ENCODE measurements at places on chromosomes 5 and 9. TPM values are rescaled to one million over a fixed set of nuclear protein-coding genes. Genes with fewer than 3 reads are reported as not detected.

GRCh38 chr9:32955655-32956478 is 45.6 kb downstream of the APTX start:
- no peaks in the 10 kb centered on the region for H3K4me1 ChIP-seq
- no peaks in the 10 kb centered on the region for H3K36me3 ChIP-seq
- no peak for DNase-seq
- no peaks in the 10 kb centered on the region for H3K27me3 ChIP-seq
- H3K4me3 ChIP-seq, result no peak overlapping the region

GRCh38 chr9:79565245-79565644 is 6.5 kb upstream of the TLE4 start:
- no peaks in the 10 kb centered on the region for H3K36me3 ChIP-seq
- no peak overlapping the region for H3K4me3 ChIP-seq
- peaks cover 4% of the 10 kb centered on the region for H3K4me1 ChIP-seq
- H3K27ac ChIP-seq, result no peak overlapping the region

GRCh38 chr9:120966013-120966369 is 39.4 kb upstream of the TRAF1 start:
- H3K27ac ChIP-seq, result peak overlapping the region; percentile 65
- H3K36me3 ChIP-seq, result no peaks in the 10 kb centered on the region
- no peak overlapping the region for H3K4me3 ChIP-seq
- H3K27me3 ChIP-seq, result no peaks in the 10 kb centered on the region
- H3K4me1 ChIP-seq, result no peaks in the 10 kb centered on the region

- H3K4me3 ChIP-seq, result no peak overlapping the region
- DNase-seq, result no peak
- H3K4me1 ChIP-seq, result no peaks in the 10 kb centered on the region
Measured at GRCh38 chr9:75471549-75472114, 383.3 kb downstream of the OSTF1 start.

DNA sequence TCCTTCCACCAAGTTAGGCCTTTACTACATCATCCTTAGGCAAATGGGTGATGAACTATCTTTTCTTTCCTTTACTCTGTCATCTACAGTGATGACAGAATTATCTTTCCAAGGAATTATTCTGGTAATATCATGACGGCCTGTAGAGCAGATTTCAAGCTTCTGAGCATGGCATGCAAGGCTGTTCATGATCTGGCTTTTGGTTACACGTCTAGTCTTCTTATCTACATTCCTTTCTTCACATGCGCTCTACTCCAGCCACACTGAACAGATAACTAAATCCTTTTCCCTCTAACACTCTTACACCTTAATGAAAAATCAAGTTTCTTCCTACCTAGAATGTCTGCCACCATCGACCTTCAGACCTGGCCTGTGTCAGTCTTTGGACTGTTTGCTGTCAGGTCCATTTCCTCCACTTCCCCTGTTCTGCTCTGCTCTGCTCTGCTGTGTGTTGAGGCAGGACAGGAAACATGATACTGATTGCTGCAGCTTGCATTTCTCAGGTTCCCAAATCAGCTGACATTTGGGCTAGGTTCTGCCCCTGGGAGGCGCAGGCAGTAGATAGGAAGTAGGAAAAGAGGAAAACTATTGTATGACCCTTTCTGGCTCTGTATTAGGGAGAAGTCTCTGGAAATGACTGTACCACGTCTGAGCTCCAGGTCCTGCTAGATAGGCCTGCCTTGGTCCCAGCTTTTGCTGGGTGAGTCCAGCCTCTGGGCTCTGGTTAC is 4.2 kb downstream of the SCGB3A2 start:
- H3K27me3 ChIP-seq, result no peaks in the 10 kb centered on the region
- no peak overlapping the region for H3K27ac ChIP-seq
- no peak overlapping the region for H3K4me3 ChIP-seq
- no peak for DNase-seq

DNA sequence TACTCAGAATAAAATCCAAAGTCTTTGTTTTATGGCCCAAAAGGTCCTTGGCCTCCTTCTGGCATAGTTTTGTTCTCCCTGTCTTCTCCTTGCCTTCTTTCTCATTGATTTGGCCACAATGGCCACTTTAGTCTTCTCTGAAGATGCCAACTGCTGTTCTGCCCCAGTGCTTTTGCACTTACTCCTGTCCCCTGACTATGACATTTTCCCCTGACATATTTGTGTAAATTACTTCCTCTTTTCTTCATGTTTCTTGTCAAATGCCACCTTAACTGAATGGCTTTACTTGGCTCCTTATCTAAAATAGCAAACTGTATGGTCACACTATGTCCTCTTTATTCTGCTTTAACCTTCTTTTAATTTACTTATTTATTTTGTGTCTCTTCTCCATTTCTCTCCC is 484.7 kb upstream of the ARRDC3 start:
- H3K36me3 ChIP-seq, result no peaks in the 10 kb centered on the region
- no peak for DNase-seq
- H3K4me1 ChIP-seq, result no peaks in the 10 kb centered on the region
- H3K4me3 ChIP-seq, result no peak overlapping the region
- no peaks in the 10 kb centered on the region for H3K27me3 ChIP-seq
- no peak overlapping the region for H3K27ac ChIP-seq

DNA sequence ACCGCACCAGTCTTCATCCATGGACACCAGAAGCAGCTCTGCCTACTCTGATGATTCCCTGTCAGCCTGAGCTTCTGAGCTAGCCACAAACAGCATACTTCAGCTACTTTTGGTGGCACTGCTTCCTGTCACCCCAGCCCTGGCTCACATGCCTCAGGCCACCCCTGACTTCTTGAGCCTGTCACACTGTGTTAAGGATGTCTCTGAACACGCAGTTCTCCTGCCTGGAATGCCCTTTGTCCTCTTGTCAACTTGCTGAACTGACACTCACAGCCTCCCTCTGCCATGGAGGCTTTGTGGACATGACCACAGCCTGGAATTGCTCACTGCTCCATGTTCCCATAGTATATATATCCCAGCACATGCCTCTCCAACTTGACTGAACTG is 7.2 kb downstream of the MACROH2A1 start:
- H3K4me1 ChIP-seq, result peaks cover 4% of the 10 kb centered on the region
- H3K36me3 ChIP-seq, result peaks cover 21% of the 10 kb centered on the region
- H3K27me3 ChIP-seq, result no peaks in the 10 kb centered on the region
- peak overlapping the region; percentile 73 for H3K27ac ChIP-seq
- peak; percentile 72 for DNase-seq

GRCh38 chr9:120934281-120934680 is 7.7 kb upstream of the TRAF1 start:
- no peak overlapping the region for H3K4me3 ChIP-seq
- peak overlapping the region; percentile 81 for H3K27ac ChIP-seq
- peak; percentile 58 for DNase-seq
- no peaks in the 10 kb centered on the region for H3K27me3 ChIP-seq
- peaks cover 65% of the 10 kb centered on the region for H3K4me1 ChIP-seq
- H3K36me3 ChIP-seq, result no peaks in the 10 kb centered on the region

- no peaks in the 10 kb centered on the region for H3K27me3 ChIP-seq
- no peak for DNase-seq
- H3K36me3 ChIP-seq, result no peaks in the 10 kb centered on the region
- H3K4me3 ChIP-seq, result no peak overlapping the region
- no peak overlapping the region for H3K27ac ChIP-seq
- H3K4me1 ChIP-seq, result peaks cover 31% of the 10 kb centered on the region
Measured at GRCh38 chr5:170365011-170365410, 24.2 kb downstream of the KCNMB1 start.

DNA sequence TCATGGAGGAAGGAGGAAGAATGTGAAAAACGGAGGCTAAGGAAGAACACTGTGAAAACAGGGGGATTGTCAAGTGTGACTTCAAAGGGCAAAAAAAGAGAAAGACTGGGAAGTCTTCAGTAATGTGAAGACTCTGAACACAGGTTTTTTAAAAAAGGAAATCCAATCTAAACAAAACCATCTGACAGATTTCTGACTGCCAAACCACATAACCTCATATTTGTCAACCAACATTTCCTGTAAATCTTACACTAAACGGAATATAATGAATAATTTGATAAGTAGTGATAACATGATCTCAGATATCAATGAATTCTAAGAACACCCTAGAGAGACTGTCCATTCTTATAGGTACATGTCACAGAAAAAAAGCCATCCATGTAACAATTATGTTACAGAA is 124.7 kb downstream of the FBN2 start:
- H3K36me3 ChIP-seq, result no peaks in the 10 kb centered on the region
- no peak overlapping the region for H3K27ac ChIP-seq
- DNase-seq, result no peak
- H3K4me3 ChIP-seq, result no peak overlapping the region
- H3K27me3 ChIP-seq, result no peaks in the 10 kb centered on the region

The PRDM12 gene
- not detected for total RNA-seq

The PCDHGA11 gene
- total RNA-seq, result 3.0 TPM

The ACOT12 gene
- not detected for total RNA-seq

Data from right atrium auricular region (tissue), 2 donors.